ENCODE measurements at places on chromosomes 2 and 18.

GRCh38 chr2:230764346-230764745 lies 51.7 kb downstream of the CAB39 start:
- no peak for DNase-seq

- no peak for DNase-seq
Observed at GRCh38 chr2:8893978-8894820, 56.8 kb upstream of the KIDINS220 start.

DNA sequence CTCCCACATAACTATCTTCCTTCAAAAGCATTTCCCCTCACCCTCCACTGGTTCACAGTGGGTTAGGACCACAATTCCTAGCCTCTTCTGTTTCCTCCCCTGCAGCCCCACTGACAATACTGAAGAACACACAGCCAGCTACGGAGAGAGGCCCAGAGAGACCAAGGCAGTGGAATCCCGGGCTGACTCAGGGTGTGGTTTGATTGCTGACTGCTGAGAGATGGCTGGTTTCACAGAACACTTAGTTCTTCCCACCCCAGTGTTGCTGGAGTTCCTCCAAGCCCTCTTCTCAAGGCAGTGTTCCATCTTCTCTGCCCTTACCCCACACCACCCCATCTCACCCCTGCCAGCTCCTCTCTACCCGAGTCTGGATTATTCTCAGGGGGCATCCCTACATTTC lies 43.3 kb upstream of the ZFP36L2 start:
- DNase-seq, result peak; percentile 59

DNA sequence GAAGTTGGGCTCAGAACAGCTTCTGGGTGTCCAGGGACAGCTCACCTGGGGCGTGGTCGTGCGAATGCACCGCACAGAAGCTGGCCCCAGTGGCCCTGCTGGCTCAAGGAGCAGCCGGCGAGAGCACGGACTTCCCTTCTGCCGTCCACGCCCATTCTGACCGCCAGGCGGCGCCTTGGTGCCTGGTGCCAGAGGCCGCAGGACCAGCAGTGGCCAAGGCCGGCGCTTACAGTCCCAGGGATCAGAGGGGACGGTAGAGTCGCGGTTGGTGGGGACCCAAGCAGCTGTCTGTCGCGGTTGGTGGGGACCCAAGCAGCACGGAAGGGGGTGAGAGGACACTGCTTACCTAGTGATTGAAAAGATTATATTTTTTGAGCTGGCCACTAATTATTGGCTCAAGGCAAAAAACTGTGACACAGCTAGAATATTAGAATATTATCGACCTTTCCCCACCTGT lies 25.7 kb downstream of the NPPC start:
- DNase-seq, result peak; percentile 65

- DNase-seq, result no peak
Observed at GRCh38 chr18:48817021-48817461, 133.7 kb downstream of the SMAD7 start.

DNA sequence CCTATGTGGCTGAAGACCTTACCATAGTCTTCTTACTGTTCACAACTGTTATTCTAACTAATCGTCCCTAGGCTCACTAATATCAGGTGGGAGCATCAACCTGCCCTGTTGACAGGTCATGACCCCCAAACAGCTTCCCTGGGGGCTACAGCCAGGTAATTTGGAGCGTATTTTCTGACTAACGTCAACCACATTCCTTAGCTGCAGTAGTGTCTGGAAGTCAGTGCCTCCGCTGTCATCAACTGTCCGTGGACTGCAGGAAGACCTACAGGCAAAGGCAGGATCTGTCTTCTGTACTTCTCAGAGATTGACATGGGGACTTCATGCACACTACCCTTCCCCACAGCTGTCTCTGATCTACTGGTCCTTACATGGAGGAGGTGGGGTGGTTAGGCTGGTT lies 456.9 kb downstream of the BCL11A start:
- no peak for DNase-seq

DNA sequence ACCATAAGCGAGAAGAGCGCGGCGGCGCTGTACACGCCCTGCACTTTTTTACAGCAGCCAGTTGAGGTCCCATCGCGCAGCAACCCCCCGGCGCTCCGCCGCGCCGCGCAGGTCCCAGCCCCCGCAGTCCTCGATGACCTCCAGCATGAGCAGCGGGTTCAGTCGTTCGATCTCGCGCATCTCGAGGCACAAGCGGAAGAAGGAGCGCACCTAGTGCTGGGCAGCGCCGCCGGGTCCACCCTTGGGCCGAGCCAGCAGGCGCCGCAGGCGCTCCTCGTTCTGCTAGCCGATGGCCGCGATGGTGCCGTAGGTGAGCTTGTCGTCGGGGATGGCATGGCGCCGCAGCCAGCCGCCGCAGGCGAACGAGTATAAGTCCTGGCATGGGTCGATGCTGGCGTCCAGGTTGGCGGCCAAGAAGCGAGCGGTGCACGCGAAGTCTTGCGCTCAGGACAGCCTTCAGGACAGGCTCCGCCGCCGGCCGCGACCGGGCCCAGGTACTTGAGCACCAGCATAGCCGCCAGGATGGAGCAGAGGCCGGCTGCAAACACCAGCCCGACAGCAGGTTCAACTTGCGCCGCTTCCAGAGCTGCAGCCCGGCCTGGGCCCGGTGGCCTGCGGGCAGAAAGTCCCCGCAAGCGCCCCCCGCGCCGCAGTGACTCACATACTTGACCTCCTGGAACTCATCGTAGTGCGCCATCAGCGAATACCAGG lies 8.3 kb downstream of the ALPP start:
- DNase-seq, result no peak

GRCh38 chr18:10271481-10271880 lies 183.0 kb upstream of the APCDD1 start:
- no peak for DNase-seq

DNA sequence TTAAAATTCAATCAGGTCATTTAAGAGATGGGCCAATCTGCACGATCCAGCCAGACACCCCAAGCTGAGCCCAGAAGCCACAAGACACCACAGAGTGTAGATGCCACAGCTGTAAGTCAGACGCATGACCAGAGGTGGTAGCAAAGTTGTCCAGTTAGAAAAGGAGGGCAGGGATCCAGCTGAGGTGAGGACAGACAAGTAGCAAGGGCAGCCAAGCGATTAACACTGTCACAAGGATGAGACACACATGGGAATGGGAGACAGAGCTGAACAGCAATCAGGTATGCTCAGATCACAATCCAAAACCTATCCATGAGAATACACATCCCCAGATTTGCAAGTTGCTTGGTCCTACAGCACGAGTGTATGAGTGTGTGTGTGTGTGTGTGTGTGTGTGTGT lies 143.4 kb upstream of the STK17B start:
- no peak for DNase-seq

DNA sequence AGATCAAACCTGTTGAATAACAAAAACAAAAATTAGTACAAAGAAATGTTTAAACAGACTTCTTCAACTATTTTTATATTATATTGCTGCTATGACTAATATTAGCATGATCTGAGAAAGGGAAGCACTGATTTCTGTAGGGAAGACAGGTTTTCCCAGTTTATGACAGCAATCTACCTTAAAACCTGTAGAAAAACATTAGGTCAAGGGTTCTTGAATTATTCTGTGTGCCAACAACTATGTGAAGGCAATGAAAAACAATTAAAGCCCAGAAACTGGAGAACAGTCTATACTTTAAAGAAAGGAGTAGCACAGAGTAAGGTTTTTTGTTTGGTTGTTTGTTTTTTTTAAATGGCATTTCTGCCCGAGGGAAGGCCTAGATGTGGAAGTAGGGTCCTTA lies 23.3 kb downstream of the PUM2 start:
- no peak for DNase-seq

- DNase-seq, result no peak
Observed at GRCh38 chr2:120976501-120977307, 241.0 kb downstream of the GLI2 start.

- peak; percentile 47 for DNase-seq
Observed at GRCh38 chr2:88187038-88187676, 17.0 kb downstream of the THNSL2 start.

DNA sequence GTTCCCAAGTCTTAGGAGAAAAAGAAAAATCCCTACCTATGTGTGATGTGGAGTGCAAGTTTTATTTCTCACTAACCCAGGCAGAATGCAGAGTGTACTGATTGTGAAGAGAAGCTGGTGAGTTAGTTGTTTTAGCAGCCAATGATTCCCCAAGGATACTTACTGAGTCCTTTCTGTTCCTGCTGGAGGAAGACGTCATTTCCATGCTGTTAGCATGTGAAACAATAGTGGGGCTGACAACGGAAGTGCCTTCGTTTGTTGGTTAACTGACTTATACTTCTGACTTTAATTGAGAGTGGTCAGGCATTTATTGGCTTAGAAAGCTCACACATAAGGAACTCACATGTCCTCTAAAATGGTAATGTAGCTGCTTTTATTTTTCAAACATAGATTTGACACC lies 180.6 kb downstream of the MC4R start:
- no peak for DNase-seq

DNA sequence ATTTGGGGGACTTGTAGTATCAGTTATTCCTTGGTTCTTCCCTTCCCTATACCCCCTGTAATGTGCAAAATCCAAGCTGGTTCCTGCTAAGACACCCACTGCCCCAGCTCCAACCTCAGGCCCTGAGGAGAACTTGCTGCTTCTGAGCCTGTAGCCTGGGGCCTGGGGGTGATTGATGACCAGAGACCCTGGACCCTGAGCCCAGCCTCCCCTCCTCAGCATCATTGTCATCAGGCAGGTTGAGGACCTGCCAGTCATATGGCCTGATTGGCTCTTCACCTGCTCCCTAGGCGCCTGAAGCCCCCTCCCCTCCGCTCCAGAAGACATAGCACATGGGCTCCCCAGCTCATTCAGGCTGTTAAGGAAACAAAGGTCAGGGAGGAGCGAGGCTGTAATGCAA lies 73.8 kb upstream of the YWHAQ start:
- DNase-seq, result no peak

DNA sequence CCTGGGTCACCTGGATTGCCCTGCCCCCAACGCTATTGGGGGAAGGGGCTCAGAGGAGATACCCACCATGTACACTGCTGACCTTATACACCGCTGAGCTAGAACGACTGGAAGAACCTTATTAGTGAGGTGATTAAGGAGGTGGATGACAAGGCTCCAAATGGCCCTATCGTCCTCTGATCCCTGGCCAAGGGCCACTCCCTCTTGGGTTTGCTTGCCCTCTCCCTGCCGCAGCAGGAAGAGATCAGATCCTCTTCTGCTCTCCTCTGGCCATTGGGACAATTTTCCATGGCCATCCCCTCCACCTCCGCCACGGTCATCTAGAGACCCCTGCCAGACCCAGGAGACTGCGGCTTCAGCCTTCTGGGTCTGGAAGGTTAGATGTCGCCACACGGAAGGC lies 1.2 kb downstream of the ZNF514 start:
- no peak for DNase-seq

DNA sequence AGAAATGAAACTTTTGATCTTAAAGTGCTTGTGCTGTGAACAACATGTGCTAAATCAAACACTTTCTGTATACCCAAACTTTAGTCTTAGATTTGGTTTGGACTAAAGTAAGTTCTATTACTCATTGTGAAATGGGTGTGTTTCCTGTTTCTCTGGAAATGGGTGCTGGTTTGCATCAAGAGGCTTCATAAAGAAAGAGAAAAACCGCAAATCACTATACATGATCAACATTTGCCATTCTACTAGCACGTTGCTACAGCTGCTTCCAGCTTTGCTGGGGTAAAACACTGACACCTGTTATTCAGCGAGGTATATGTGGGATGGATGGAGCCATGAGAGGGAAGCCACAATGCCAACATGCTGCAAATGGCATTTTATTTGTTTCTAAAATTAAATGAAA lies 547.0 kb upstream of the ACVR2A start:
- DNase-seq, result no peak

DNA sequence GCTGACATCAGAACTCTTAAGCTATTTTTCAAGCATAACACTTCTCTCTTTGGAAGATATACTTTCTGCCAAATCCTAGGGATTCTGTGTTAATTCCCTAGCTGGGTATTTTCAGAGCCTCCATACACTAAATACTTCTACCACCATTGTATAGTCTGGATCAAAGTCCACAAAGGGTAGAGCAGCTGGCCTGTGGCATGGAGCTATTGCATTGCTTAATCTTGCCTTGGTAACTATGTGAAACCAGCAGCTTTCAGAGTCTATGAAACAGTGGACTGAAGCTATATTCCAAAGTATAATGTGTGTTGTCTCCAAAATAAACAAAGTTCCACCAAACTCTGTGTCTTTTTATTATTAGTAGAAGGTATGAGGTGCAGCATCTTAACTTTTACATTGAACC lies 296.9 kb upstream of the CDH19 start:
- DNase-seq, result no peak

DNA sequence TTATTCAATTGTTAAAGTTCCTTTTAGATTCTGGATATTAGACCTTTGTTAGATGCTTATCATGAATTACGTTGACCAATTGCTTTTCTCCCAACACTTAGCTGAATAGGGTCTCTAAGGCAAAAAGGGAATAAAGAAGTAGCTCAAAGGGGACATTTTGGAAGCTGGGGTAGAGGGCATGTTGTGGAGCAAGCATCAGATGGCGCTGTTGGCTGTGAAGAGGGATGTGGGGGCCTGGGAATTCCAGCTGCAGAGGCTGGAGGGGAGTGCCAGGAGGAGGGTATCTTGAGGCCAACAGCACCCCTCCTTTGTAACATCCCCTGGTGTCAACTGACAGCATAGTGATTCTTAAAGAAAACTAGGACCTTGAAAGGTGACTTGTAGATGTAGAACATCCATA lies 198.2 kb downstream of the ADCYAP1 start:
- no peak for DNase-seq

DNA sequence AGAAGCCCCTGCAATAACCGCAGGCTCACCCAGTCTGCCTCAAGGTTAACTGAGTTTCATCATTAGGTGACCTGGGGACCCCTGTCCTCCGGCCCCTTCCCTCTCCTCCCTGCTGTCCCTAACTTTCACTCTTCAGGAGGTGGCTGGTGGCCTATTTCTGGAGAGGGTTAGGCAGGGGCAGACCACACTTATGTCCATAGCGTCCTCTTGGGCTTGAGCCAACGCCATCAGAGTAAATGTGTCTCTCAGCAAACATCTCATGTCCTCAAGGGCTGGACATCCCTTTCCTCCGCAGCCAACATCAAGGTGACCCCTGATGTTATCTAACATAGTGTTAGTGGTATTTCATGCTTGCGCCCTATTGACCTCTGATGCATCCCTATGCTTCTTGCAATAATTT lies 114.8 kb downstream of the BCL11A start:
- DNase-seq, result no peak

- no peak for DNase-seq
Observed at GRCh38 chr2:67502346-67503065, 105.4 kb downstream of the ETAA1 start.

- no peak for DNase-seq
Observed at GRCh38 chr2:86752934-86753333, 32.8 kb downstream of the RMND5A start.

- DNase-seq, result no peak
Observed at GRCh38 chr2:127620866-127621265, 25.1 kb upstream of the GPR17 start.

- no peak for DNase-seq
Observed at GRCh38 chr2:229784791-229785190, 70.4 kb upstream of the DNER start.

DNA sequence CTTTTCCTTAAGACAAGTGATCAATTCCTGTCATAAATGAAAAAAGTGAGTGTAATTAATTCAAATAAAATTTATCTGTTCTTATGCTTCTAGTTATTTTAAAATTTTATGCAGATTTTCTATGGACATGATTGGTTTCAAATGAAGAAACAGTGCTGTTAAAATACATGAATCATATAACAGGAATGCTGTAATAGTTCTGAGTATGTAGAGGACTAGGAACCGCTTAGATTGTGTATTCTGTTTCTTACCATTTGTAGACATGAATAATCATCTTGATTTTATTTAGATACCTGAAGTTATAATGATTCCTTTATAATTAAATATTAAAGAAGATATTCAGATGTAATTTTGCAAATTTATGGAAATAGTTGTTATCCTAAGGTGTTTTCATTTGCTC lies 3.5 kb downstream of the ACTR2 start:
- no peak for DNase-seq

All from heart right ventricle (tissue), 16 donors.